Panc1 (cell line): ENCODE measurements at places on chromosomes 7 and 10.
A peak's percentile ranks its signal among the peaks of the same experiment; 100 is the strongest.

DNA sequence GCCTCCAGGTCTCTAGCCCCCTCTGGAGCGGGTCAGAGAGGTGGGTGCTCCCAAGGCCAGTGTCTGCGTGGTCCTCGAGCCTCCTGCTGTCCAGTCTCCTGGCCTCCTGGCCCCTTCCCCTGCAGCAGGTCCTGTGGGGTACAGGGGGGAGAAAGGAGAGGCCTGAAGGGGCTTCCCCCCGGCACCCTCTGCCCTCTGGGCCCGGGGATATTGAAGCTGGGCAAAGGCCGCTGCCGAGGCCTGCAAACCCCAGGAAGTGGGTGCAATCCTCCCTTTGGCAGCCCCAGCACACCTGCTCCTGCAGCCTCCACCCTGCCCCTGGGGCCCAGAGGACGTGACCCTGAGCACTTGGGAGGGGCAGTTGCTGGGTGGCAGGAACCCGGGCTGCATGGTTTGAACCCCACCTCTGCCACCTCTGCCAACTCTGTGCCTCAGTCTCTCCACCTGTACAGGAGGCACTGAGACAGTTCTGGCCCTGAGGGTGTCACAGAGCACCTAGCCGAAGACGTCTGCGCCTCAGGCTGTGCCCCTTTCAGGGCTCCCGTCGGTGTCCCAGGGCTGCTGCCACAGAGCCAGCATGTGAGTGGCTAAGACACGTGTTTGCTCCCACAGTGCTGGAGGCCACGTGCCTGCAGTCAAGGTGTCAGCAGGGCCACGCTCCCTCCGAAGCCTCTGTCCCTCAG, 59.1 kb upstream of the INPP5A start:
- no peak for DNase-seq

DNA sequence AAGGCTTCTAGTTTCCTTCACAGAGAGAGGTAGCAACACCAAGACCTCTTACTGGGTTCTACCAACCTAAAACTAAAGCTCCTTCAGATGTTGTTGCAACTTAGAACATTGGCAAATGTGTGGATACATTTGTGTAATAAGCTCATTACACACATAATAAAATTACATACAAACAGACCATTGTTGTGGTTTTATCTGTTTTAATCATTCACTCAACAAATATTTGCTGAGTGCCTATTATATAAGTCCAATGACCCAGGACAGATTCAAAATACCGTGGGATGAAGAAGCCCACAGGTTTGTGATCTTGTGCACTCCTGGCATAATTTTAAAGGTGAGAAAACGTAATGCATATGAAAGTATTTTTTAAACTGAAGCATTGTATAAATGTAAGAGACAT, 160.4 kb upstream of the NPVF start:
- DNase-seq = no peak

GRCh38 chr7:36278620-36279172, 111.0 kb upstream of the ANLN start:
- no peak for DNase-seq

DNA sequence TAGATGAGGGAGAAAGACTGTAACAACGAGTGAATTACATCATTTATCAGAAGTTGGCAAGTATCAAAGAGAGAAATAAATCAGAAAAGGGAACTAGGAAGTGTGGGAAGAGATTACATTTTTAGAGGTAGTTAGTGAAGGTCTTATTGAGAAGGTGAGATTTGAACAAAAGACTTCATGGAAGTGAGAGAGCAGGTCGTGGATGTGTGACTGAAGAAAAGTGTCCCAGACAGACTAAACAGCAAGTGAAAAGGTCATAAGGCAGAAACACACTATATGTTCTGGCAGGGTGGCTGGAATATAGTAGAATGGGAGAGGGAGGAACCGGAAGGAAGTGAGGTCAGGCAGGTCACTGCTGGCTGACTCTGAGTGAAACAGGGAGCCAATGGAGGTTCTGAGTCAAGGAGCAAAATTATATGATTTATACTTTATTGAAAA, 35.7 kb upstream of the RHOBTB1 start:
- DNase-seq = no peak

DNA sequence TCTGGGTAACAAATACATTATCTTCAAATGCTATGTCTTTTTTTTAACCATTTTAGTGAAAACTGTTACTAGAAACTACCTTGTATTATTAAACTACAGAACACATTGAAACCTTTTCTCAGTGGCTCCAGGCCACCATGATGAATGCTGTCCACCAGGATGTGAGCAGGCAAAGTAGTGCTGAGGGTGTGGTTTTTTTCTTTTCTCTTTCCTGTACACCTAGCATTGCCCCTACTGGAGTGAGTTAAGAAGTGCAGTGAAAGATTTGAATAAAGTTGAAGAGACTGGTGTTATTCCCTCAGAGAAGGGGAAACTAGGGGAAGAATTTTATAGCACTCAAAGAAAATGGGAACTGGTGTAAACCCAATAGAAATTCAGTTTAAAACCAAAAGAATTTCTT, 120.0 kb upstream of the SAMD8 start:
- peak; percentile 22 for DNase-seq

DNA sequence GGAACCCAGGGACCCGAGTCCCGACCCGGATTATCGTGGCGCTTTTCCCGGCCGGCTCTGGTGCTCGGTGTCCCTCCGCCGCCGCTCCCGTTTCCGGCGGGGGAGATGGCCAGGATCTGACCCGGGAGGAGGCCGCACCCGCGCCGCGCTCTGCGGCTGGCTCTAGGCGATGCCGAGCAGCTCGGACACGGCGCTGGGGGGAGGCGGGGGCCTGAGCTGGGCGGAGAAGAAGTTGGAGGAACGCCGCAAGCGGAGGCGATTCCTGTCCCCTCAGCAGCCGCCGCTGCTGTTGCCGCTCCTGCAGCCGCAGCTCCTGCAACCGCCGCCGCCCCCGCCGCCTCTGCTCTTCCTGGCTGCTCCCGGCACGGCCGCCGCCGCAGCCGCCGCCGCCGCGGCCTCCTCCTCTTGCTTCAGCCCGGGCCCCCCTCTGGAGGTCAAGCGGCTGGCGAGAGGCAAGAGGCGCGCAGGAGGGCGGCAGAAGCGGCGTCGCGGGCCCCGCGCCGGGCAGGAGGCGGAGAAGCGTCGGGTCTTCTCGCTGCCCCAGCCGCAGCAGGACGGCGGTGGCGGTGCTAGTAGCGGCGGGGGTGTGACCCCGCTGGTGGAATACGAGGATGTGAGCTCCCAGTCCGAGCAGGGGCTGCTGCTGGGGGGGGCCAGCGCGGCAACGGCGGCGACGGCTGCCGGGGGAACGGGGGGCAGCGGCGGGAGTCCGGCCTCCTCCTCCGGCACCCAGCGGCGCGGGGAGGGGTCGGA, 593 bp downstream of the CDK13 start:
- DNase-seq = no peak

GRCh38 chr7:143360788-143361551, 1.5 kb downstream of the FAM131B start:
- DNase-seq = no peak

DNA sequence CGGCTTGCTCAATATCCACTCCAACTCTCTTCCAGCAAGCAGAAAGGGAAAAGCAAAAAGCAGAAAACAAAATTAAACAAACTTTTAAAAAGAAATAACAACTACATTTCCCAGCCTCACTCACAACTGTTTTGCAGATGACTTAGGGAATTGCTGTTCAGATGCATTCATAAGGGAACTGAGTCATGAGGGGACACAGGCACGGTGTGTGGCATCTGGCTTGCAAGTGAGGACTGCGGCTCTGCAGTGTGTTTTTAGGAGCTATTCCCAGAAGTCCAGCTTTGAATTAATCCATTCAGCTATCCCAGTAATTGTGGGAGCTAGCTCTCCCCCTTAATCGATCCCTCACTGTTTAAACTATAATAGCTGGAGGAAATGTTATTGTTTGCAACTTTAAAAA, 30.3 kb downstream of the PTN start:
- DNase-seq = no peak
